ENCODE measurements at places on chromosomes 3 and 15.

GRCh38 chr3:16460886-16461285 lies 52.6 kb downstream of the RFTN1 start:
- no peak for DNase-seq

DNA sequence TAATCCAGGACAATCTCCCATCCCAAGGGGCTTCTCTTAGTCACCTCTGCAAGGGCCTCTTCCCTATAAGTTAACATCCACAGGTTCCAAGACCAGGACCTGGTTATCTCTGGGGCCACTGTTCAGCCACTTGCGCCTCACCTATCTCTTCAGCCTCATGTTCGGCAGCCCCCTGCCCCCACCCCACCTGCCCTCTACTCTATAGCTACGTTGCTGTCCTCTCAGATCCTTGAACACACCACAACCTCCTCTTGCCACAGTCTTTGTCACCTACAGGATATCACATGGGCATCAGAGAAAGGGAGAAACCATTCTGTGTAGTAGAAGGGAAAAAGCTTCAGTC lies 33.9 kb downstream of the SLC41A3 start:
- DNase-seq: no peak

GRCh38 chr3:5210926-5211325 lies 23.4 kb downstream of the EDEM1 start:
- no peak for DNase-seq

GRCh38 chr15:100812802-100813201 lies 66.8 kb upstream of the ALDH1A3 start:
- DNase-seq: no peak

DNA sequence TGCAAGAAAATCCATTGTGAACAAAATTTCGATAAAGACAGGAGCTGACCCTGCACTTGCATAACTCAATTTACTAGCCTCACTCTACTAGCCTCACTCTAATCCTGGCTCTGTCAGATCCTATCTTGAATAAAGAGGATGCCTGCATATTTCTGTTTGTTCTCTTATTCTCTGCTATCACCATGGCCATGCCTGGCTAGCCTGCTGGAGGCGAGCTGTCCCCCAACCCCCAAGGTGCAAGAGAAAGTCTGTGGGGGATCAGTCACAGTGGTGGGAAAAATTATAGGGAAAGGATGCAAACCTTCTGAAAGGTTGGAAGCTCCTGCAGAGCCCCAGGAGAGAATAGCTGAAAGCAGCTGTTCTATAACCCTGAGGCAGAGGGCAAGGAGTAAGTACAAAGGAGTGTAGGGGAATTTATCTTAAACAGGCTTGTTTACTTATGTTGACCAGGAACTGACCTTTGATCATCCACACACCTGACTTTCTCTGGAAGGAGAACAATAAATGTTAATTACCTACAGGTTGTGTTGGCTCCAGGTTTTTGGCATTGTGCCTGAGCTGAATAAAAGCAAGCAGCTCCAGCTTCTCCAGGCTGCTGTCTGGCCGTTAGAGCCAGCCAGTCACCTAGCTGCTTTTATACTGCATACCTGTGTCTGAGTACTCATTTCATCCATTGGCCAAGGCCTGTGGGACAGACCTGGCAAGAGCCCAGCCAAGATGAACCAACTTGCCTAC lies 137.7 kb upstream of the RASGRP1 start:
- no peak for DNase-seq

GRCh38 chr3:77254967-77255831 lies 215.3 kb downstream of the ROBO2 start:
- DNase-seq: peak; percentile 56

GRCh38 chr3:67685499-67685898 lies 31.1 kb upstream of the SUCLG2 start:
- no peak for DNase-seq

DNA sequence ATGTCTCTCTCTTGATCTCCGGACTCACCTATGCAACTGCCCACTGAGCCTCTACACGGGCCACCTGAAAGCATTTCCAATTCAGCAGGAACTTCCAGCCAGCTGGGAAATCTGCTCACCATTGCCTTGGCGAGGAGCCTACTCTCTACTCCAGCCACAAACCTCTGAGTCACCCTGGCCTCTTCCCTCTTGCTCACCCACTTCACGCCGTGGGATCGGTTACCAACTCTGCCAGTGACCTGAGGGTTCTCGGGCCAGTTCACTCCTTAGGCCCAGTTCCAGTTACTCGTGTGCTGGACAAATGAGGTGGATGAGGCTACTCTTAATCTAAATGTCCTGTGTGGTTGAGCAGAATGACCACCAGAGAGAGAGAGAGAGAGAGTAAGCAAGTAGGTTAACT lies 70.1 kb downstream of the CEMIP start:
- DNase-seq: peak; percentile 90

DNA sequence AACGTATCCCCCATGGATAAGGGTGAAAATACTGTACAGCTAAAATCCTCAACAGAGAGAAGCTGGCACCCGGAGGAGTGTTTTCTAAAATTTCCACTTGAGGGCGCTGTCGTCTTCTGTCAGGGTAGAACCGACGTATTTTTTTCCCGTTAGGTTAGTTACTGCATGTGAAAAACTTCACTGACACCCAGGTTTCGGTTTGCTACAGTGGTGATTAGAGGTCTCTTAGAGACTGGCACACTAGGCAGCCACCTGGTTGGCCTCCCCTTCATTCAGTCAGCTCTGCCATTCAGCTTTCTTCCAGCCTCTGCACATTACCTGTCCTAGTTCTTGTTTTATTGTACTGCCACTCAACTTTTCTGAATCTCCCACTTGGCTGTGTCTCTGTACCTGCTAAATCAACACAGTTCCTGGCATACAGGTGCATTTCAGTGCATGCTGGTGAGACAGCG lies 18.4 kb downstream of the CCK start:
- DNase-seq: peak; percentile 71

DNA sequence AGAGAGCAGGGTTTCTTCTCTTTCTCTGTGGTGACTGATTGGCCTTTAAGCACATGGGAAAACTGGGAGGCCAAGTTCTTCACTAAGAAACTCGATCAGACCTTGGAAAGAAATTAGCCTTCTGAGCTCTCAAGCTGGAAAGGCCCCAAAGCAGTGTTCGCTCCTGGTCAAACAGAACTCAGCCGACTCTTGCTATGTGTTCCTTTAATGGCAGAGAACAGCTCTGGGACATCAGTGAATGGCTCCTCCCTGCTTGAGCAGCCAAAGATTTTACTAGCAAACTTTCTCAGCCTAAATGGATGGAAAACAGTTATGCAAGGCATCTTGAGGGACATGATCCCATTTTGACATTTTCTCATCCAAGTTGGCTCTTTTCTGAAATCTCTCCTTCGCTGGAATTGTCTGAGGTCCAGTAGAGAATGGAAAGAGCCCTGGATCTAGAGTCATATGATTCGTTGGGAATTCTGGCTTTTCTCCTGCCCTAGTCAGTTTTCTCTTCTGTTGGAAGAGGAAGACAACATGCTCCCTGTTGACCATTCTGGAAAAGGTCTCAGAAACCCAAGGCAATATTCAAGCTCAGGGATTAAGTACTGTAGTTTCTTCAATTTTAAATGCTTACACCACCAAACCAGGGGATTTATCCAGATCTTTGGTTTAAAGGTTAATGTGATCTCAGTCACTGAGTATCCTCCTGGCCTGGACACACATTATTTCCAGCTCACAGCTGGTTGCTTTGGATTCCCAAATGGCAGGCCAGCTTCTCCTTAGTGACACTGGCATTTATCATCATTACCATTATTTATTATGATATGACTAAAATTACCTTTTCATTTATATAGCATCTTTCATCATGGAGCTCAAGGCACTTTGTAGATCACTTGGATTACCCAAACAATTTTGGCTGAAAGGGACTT lies 319.6 kb downstream of the AGBL1 start:
- DNase-seq: no peak

- DNase-seq: no peak
Observed at GRCh38 chr15:98745179-98745578, 96.8 kb downstream of the IGF1R start.

GRCh38 chr15:71256934-71257664 lies 141.8 kb downstream of the THSD4 start:
- no peak for DNase-seq

DNA sequence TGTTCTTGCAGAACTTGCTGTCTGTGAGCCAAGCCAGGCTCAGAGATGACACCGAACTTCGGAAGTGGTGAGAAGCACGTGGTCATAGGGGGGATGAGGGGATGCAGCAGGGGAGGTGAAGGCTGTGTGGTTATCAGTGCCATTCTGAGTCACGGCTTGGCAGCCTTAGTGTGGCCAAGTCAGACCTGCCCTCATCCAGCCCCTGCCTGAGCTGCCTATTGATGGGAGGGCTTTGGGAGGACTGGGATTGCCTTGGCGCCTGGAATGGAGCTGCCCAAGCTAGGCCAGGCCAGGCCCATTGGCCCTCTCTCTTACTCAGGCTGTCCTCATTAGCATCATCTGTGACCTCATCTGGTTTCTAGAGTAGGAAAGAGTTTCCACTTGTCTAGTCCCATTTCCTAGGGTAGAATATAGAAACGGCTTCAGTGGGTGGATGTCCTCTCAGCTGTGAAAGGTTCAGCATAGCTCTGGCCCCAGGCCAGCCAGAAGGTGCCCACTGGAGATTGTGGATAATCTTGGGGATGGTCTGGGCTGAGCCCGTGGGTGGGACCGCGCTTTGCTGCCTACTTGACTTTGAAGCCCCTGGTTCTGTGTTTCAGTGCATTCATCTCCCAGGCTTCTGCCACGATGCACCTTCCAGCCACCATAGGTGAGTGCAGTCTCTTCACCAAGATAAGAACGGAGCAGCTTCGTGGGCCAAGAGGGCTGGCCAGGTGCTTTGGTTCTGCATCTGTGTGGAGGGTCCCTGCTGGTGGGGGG lies 7.2 kb downstream of the FAH start:
- no peak for DNase-seq

- no peak for DNase-seq
Observed at GRCh38 chr3:169613053-169613803, 50.3 kb downstream of the MECOM start.

DNA sequence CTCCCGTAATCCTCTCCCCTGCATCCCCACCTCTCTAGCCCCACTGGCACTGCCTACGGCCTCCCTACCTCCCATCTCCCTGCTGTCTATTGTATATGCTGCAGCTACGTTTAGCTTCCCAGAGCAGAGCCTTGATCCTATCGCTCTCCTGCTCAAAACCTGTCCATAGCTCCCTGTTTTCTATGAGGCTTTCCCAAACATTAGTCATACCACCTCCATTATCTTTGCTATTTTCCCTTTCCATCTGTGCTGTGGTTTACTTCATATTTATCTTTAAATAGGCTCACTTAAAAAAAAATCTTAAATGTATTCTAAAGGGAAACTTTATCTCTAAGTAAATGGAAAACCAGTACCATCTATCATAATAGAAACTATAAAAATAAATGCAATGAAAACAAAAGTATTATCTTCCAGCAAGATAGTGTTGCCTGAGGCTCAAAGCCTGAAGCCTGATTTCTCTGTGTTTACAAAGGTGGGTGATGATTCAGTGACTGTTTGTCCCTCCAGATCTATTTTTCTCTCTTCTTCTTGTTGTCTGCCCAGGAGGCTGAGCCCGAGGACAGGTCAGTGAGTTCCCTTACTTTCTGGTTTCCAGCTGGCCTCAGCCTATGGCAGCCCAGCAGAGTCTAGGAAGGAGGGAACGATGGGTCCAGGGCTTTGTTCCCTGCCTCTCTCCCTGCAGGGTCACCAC lies 397.1 kb upstream of the CFAP20DC start:
- DNase-seq: no peak

DNA sequence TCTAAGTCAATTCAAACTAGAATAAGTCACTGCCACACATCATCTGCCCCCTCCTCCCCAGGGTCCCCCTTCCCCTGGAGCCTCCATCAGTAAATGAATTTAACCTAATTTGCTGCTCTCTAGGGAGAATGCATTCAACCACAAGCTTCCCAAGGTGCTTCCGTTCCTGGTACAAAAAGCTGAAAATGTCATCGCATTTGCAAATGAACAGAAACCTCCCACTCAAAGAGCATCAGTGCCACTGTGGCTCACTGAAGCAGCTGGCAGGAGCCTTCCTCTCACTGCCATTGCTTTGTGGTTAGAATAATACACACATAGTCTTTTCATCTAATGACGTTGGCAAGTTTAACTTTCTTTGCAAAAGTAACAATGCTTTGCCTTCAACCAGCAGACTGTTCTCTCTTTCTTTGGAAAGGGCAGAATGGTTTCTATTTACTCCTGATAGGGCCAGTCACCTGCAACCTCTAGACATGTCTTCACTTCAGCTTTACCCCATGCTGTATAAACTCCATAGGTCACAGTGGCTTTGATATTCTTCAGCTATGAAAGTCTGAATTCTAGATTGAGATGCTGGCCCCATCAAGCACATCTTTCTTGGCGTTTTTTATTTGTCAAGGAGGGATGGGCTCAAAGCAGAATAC lies 238.1 kb downstream of the CPNE4 start:
- DNase-seq: no peak

DNA sequence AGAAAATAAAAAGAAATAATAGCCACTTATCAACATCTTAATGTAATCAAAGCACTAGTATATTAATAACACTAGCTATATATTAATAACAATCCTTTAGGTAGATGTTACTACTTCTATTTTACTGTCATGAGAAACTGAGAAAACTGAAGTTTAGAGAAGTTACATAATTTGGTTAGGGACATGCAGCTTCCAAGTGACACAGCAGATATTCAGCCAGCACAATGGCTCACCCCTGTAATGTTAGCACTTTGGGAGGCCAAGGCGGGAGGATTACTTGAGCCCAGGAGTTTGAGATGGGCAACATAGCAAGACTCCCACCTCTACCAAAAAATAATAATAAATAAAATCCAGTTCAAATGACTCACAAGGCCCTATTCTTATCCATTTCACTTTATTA lies 1.9 kb upstream of the UBR1 start:
- DNase-seq: no peak

GRCh38 chr15:70863450-70864218 lies 9.7 kb upstream of the LARP6 start:
- peak; percentile 84 for DNase-seq

DNA sequence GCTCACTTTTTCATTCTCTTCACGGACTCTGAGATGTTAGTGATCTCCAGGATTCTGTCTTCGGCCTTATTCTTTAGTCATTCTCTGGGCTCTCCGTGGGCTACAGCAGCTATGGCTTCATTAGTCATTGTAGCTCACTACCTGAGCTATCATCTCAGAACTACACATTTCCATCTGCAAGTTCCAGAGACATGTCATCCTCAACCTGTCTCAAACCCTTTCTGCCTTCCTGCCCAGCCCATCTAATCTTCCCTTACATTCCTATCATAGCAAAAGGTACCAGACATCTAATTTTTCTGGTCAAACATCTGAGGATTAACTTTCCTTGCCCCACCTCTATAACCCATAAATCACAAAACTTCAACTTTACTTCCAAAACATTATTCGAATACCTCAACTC lies 13.2 kb downstream of the TSPAN3 start:
- DNase-seq: no peak

DNA sequence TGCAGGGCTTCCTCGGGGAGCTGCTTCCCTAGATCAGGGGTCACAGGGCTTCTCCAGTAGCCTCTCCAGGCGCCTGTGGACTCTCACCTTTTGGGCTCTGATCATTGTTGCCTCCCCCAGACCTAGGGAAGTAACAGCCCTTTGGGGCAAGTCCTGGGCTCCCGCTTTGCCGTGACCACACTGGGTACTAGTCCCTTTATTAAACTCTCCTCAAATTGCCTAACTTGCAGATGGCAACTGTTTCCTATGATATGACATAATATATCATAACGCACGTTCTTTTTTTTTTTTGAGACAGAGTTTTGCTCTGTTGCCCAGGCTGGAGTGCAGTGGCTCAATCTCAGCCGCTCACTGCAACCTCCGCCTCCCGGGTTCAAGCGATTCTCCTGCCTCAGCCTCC lies 17.9 kb upstream of the NRROS start:
- no peak for DNase-seq

GRCh38 chr15:38474155-38474757 lies 20.3 kb downstream of the FAM98B start:
- DNase-seq: peak; percentile 72
